Activated CD8-positive, alpha-beta memory T cell treated with anti-CD3 and anti-CD28 coated beads for 4 hours (primary cell): ENCODE measurements at places on chromosomes 2 and 18.
A peak's percentile ranks its signal among the peaks of the same experiment; 100 is the strongest.

GRCh38 chr18:189254-189653 is 30.9 kb downstream of the USP14 start:
- no peak for DNase-seq

- DNase-seq: no peak
These were observed 69.5 kb downstream of the GPD2 start for GRCh38 chr2:156505696-156506095.

DNA sequence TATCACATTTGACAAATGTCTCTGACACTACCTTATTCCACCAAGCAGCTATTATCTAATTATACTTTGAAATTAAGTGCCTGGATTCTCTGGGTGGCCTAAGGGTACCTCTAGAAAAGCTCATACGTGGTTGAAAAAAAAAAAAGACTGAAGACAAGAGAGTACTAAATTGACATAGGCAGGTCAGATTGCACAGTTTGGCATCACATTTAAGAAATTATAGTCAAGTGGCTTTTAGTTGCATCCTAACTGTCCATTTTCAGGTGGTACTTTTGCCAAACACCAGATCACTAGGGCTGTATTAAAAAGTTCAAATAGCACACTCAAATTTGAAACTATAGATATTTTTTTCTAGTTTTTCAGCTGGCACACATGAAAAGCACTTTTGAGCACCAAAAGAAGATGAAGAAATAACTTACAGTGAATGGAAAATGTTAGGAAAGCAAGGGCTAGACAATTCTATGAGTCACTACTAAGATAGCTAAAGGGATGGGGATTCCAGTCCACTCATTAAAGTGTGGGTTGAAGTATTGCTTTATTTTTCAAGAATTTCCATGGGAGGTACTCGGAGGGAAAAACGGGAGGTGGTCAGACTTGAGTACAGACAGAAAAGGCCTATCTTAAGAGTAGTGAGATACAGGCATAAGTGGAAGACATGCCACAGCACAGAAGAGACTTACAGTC is 106.5 kb upstream of the COL5A2 start:
- DNase-seq: no peak

- peak; percentile 22 for DNase-seq
These were observed 74.7 kb downstream of the HNRNPLL start for GRCh38 chr2:38528008-38528442.
